ENCODE measurements at places on chromosomes 2 and 18.
A peak's percentile ranks its signal among the peaks of the same experiment; 100 is the strongest.

DNA sequence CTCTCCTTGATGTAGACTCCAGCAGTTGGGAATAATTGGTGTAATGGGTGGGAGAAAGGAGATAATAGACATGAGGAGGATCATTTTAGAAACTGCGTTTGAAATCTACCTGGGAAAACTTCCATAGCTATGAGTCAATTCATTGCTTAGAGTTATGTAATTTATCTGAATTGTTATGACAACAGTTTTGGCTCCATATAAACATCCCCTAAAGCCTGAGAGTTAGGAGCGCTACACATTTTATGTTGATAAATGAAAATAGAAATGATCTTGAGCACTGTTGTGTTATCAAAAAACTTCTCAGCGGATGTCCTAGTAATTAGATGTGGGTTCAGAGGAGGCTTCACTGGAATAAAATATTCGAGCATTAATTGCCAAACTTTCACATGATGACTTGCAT, 573.4 kb downstream of the TSN start:
- DNase-seq, result no peak

DNA sequence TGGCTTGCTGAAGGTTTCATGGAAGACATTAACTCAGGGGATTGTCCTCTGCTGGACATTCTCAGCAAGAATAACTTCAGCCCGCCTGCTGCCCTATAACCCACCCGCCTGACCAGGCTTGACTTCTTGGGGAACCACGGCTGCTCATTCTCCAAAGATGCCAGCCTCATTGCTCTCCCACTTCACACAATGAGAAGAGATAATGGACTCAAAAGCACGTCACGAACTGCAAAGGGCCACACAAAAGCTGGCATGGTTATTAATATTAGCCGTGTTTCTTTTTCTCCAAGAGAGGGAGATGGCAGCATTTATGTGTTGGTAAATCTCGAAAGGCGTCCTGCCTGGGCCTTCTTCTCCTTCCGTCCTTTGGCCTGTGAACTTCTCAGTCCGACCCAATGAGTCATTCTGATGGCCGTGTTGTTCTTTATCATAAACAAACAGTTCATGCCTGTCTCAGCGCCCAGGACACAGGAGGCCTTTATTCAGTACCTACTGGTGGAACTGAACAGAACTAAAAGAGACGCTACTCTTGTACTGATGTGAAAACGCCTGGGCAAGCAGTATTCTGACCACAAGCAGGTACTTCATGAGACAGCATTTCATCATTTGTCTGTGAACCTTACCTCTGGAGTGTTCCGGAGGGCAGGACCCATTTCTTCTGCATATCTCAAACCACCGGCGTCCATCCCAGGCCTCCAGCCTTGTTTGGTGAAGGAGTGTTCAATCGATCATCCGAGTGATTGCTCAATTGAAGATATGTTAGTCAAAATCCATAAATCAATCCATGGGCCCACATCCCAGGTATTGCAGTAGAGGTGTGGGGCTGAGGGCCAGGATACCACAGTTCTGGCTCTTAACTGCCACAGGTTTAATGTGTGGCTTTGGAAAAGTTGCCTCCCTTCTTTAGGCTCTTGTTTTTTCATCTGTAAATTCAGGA, 25.1 kb upstream of the KLHL29 start:
- DNase-seq, result no peak

DNA sequence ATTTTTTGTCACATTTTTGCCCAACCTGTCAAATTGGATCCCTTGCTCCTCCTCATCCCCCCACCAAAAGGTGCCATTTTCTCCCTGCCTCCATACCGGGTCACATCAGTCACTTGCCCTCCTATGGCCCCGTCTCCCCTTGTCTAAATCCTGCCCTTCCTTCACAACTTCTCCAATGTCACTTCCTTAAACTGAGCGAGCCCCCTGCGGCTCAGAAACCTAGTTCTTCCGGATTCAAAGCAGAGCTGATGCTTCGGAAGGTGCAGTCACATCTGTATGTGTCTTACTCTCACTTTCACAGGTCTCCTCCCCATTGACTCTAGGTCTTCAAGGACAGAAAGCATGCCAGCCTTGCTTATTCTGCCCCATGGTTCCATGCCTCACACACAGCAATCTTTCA, 22.1 kb downstream of the TNP1 start:
- DNase-seq, result no peak

DNA sequence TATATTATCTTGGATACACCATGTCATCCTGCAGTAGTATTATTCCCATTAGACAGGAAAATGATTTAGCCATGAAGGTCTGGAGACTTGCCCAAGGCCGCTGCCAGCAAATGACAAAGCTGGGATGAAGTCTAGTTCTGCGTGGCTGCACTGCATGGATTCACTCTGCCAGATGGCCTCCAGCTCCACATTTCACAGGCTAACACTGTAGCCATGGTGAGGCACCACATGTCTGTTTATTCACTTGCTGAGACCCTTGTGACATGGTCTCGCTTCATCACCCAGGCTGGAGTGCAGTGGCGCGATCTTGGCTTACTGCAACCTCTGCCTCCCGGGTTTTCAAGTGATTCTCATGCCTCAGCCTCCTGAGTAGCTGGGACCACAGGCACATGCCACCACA, 31.5 kb upstream of the SCG2 start:
- peak; percentile 97 for DNase-seq

DNA sequence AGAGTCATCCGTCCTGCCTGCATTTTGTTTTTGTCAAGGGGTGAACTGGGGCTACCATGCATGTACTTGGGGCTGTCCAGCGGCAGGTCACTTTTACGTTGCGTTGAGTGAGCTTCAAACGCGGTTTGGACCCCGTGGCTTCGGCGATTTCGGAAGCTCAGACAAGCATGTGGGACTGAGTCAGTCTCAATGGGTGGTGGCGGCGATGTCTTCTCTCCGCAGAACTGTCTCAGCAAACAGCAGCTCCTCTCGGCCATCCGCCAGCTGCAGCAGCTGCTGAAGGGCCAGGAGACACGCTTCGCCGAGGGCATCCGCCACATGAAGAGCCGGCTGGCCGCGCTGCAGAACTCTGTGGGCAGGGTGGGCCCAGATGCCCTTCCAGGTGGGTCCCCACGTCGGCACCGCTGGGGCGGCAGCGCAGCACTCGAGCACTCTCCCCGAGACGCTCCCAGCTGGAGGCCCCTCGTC, 21.3 kb downstream of the FBLN7 start:
- DNase-seq, result no peak

Measured in NCI-H446 (cell line).